ENCODE measurements at places on chromosomes 6 and 20. TPM values are rescaled to one million over a fixed set of nuclear protein-coding genes. Genes with fewer than 3 reads are reported as not detected.

DNA sequence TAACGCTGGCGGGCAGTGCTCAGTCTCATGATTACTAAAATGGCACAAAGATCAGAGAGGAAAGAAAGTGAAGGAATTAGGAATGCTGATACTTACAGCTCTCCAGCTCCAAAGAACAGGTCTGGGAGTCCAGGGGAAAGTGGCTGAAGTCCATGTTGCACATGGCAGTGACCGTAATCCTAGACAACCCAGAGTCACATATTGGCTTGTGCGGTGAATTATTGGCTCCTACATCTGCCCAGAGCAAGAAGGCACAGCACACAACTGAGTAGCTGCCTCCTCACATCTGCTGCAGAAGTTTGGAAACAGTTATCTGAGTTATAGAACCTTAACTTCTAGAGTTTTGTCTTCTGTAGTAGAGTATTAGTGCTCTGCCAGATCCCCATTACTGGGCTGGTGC is 47.2 kb downstream of the GABRR2 start:
- DNase-seq, result no peak

The TRIM31 gene
- not detected for total RNA-seq

GRCh38 chr20:62539198-62540045 is 63.6 kb upstream of the GATA5 start:
- no peak for DNase-seq

- DNase-seq, result no peak
Measured at GRCh38 chr6:125950293-125950692, 6.3 kb upstream of the HINT3 start.

The HSD17B8 gene
- 2.8 TPM for total RNA-seq

- no peak for DNase-seq
Measured at GRCh38 chr6:47375426-47375825, 65.7 kb upstream of the TNFRSF21 start.

GRCh38 chr6:148422085-148422484 is 79.4 kb downstream of the SASH1 start:
- no peak for DNase-seq

DNA sequence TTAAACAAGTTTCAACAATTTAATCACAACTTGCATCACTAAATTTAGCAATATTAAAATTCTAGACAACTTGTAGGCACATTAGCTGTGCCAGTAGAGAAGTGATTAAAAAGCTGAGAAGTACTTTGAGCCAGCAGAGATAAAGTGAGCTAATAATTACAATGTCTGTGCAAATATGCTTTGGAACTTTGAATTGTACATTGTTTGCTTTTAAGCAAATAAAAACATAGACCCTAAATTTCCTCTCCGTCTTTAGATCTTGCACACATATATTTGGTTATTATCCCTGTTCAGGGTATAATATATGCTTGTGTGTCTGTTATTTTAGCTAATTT is 44.2 kb upstream of the DEFB112 start:
- no peak for DNase-seq

DNA sequence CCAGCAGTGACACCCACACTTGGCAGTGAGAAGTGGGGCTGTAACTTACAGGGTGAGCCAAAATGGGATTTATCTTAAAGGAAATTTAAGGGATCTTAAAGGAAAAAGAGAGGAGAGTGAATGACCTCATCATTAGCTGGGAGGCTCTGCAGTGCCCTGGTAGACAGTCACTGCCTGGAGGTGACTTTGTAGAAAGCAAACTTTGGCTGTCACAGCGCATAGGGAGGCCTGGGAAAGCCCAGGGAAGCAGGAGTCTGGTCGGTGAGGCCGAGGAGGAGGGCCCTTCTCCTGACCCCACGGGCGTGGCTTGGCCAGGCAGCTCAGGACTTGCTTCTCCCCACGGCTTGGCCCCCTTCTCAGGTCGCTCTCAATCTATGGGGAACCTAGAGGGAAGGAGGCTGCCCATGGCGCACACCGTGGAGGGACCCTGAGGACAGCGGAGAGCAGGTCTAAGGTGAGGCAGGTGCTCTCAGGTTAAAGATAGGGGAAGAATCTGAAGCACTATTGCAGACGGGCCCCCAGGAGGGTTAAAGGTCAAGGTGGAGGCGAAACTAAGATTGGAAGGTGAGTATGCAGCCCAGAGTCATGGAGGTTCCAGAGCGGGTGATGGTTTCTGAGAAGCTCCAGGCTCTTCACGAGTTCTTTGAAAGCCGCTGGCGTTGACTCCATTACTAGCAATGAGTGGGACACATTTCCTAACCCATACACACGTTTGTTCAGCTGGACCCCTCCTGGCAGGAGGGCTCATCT is 15.6 kb upstream of the RIPK1 start:
- DNase-seq, result no peak

The OR2H1 gene
- total RNA-seq, result not detected

DNA sequence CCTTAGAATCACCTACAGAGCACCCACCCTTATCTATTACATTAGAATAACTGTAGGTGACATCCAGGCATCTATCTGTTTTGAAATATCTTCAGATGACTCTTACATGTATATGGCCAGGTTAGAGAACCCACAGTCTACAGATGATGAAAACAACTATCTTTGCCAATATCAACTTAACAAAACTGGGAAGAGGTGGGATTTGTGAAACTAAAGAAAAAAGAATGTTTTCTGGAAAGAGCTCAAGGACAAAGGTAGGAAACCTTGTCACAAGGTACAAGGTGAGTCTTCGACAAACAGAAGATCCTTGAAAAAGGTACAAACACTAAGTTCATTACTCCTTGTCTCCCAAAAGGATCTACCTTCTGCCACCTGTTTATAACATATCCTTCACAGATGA is 47.0 kb upstream of the DST start:
- no peak for DNase-seq

The SLC17A3 gene
- not detected for total RNA-seq

The VSTM2L gene
- total RNA-seq, result 6.4 TPM

The RRAGD gene
- total RNA-seq, result 31.3 TPM

- DNase-seq, result peak; percentile 14
Measured at GRCh38 chr6:42269974-42270510, 52.4 kb upstream of the MRPS10 start.

The WFDC5 gene
- not detected for total RNA-seq

DNA sequence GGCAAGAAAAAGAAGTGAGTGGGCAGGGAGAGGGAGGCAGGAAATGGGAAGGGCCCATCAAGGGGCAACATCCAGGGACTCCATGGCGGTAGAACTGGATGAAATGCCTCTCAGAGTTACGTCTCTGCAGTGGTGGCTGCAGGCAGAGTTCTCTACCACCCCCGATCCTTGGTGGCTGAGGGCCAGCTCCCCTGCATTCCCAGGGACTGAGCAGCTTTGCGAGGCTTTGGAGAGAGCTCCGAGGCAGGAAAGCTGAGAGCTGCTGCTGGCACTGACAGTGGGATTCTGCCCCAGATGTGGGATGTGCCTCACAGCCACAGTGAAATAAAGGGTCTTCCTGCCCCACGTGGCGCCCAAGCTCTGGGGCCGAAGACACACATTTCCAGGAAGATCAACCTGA is 236.6 kb downstream of the SLC24A3 start:
- DNase-seq, result no peak

DNA sequence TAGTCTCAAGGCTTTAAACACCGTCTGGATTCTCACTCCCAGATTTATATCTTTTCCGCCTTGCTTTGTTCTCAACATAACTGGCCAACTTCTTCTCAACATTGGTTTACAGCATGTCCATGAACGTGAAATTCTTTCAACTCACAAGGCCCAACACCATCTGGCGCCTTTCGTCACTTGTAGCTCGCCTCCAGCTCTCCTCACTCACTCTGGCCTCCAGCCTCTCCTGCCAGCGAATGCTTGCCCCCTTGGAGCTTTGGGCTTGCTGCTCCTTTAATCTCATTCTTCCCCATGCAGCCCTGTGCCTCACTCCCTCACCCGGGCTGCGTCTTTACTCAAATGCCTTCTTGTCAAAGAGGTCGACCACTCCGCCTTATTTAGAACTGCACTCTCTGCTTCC is 324.5 kb downstream of the PRKN start:
- DNase-seq, result no peak

GRCh38 chr20:44241796-44242195 is 5.3 kb upstream of the GDAP1L1 start:
- no peak for DNase-seq

The SYTL3 gene
- 2.0 TPM for total RNA-seq

DNA sequence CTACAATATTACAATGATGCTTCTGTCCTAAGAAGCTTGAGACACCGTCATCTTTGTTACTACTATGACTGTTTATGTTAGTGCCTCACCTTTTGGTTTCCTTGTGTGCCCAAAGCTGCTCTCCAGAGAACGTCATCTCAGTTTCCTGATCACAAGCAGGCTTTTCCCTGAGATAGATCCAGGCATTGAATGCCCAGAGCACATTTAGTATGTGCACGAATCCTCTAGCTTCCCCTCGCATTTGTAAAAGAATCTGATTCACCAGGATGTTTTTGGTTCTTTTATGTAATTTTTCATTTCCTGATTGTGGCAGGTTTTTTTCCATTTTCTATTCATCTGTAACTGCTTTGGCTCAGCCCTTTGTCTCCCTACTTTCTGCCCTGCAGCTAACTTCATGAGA is 100.2 kb upstream of the TMEM181 start:
- no peak for DNase-seq

- no peak for DNase-seq
Measured at GRCh38 chr6:168394606-168395005, 46.4 kb upstream of the SMOC2 start.

The MLIP gene
- 1.4 TPM for total RNA-seq

GRCh38 chr6:169223006-169223405 is 30.6 kb downstream of the THBS2 start:
- peak; percentile 75 for DNase-seq

- peak; percentile 55 for DNase-seq
Measured at GRCh38 chr20:925516-925915, 9.4 kb upstream of the ANGPT4 start.

- no peak for DNase-seq
Measured at GRCh38 chr6:152750694-152751093, at the start of gene VIP. TSS of gene VIP (plus strand) at chr6:152750797. CDS start at chr6:152752178, 1,381 bp downstream.

- no peak for DNase-seq
Measured at GRCh38 chr6:128271011-128271410, 249.4 kb downstream of the PTPRK start.

The ADGB gene
- not detected for total RNA-seq

The FAM8A1 gene
- 31.3 TPM for total RNA-seq

DNA sequence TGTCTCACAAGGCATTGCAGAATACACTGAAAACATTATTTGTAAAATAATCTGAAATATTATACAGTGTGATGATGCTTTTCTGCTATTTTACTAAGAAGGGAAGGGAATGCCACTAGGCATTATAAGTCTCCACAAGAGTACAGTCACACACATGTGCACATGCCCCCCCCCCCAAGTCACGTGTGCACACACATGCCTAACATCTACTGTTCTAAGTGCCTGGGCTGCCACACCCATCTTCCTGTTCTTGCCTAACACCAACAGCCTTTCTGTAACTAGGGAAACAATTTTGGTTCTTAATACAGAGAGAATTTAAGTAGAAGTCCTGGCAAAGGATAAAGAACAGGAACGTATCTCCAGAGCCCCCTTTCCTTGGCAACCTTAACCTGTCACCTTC is 58.2 kb upstream of the BCLAF1 start:
- no peak for DNase-seq

The HMGCLL1 gene
- 0.14 TPM for total RNA-seq

DNA sequence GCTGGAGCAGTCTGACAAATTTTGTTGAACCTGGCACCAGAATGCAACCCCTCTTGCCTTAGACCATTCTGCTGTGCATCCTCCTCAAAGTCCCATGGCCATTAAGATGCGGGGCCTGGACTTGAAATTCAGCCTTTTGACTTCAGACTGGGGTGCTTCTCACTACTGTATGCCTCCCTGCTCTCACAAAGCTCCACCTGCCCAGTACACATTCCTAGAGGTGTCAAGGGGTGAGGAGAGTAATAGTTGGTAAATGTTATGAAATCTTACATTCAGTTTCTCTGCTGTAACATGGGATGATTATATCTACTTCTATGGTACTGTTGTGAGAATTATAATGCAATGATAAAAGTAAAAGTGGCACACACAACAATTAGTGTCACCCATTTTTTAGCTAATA is 70.8 kb downstream of the TULP4 start:
- no peak for DNase-seq

GRCh38 chr6:14727494-14728395 is 518.1 kb upstream of the JARID2 start:
- DNase-seq, result no peak

DNA sequence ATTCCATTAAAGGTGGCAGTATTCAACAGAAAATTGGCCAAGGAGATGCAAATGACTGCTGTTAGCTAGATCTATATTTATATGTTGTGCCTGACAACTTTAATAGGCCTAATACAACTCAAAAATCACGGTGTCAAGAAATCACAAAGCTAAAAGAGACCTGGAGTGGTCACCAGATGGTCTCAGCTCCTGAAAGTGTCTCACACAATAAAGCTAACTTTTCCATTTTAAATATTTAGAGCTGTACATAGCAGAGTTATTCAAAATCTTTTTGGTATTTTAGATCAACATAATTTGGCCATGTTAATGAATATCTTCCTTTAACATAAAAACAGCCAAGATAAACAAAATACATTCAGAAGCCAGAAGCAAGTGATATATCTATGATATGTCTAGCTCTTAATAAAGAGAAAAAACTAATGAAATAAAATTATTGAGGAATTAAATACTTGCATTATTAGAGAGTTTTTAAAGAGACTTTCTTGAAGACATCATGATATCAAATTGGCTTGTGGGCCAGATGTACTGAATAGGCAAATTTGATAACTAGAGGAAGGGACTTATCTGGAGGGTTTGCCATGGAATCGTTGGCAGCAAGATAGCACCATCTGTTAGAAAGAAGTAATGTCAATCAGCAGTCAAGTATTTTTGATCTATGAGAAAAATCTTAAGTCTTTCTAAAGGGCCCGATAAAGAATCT is 84.9 kb upstream of the SCAF8 start:
- no peak for DNase-seq

- no peak for DNase-seq
Measured at GRCh38 chr6:165571721-165572132, 91.3 kb downstream of the PDE10A start.

DNA sequence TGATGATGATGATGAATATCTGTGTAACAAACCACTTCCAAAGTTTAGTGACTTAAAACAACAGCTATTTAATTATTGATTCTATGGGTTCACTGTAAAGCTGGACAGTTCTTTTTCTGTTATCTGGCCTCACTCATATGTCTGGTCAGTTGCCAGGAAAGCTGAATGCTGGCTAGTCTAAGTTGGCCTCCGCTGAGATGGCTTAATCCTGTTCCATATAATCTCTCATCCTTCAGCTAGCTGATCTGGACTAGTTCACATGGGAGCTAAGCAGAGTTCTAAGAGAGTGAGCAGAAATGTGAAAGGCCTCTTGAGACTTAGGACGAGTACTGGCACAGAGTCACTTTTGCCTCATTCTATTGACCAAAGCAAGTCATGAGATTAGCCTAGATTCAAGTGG is 334.7 kb upstream of the FLRT3 start:
- no peak for DNase-seq

The TINAG gene
- total RNA-seq, result not detected

- no peak for DNase-seq
Measured at GRCh38 chr6:85460921-85461797, 11.3 kb downstream of the NT5E start.
